ENCODE measurements at places on chromosomes 1 and 21.
A peak's percentile ranks its signal among the peaks of the same experiment; 100 is the strongest.

GRCh38 chr1:192959657-192960186 lies 99.4 kb downstream of the UCHL5 start:
- no peak for DNase-seq

GRCh38 chr1:109397581-109398342 lies at the start of gene SORT1:
SORT1 (minus strand) TSS chr1:109397918; CDS start chr1:109397892, 26 bp downstream.
- DNase-seq: peak; percentile 70

DNA sequence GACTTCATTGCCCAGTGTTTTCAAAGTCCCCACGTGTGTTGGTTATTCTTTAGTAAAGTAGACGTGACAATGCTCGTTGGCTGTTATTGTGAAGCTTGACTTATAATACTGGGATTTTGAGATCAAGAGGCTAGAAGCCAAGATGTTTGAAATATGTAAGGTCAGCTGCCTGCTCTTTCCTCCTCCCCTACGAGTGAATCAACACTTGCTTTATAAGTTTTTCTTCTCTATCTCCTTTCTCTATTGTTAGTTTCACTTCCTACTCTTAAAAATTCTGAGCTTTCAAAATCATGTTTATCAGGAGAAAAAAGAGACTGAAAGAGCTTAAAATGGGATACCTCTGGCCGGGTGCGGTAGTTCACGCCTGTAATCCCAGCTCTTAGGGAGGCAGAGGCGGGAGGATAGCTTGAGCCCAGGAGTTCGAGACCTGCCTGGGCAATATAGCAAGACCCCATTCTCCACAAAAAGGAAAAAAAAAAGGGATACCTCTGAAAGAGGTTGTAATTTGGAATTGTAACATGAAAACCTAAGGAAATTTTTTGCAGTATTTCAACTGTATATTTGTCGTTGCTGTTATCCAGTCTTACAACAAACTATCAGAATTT lies 72.0 kb downstream of the EPB41 start:
- DNase-seq: no peak

DNA sequence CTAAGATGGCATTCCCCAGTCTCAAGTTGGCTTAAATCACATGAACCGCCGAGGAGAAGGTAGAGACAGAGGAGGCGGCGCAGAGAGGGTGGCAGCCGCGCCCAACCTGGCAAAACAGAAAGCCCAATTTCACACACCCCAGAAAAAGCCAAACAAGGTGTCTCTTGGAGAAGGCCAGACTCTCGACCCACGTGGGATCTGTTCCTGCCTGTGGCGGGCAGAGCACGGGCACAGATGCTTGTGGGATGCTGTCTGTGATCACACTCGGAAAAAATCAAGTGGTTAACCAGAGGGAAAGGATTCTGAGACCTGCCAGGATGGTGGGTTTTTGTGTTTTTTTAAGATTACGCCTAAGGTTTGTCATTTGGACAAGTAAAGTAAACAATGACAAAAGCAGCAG lies 80.7 kb downstream of the MRPL37 start:
- DNase-seq: no peak

GRCh38 chr1:96533820-96534219 lies 187.8 kb upstream of the PTBP2 start:
- DNase-seq: no peak

GRCh38 chr21:29875873-29876272 lies 63.9 kb downstream of the GRIK1 start:
- DNase-seq: no peak

DNA sequence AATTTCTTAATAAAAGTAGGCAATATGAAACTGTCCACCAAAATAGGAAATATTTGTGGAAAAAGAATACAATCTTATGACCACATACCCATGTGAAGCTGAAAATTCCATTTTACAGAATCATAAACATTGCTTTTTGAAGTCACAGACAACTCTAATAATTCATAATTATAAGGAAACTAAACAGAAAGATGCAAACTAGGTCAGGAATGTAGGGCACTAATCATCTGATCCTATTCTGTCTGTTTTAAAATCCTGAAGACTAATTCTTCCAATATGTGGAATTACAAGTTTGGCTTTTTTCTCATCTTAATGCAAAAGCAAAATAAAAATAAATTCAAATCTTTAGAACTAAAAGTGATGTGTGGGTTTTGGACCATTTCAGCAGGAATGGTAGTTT lies 528.6 kb downstream of the LTN1 start:
- no peak for DNase-seq

- no peak for DNase-seq
Observed at GRCh38 chr1:158179301-158180041, 1.2 kb upstream of the CD1D start.

- DNase-seq: no peak
Observed at GRCh38 chr1:215005078-215005477, 77.5 kb upstream of the KCNK2 start.

- DNase-seq: no peak
Observed at GRCh38 chr1:25113731-25114130, 118.6 kb downstream of the SYF2 start.

GRCh38 chr1:14262637-14263036 lies 335.8 kb upstream of the KAZN start:
- no peak for DNase-seq

DNA sequence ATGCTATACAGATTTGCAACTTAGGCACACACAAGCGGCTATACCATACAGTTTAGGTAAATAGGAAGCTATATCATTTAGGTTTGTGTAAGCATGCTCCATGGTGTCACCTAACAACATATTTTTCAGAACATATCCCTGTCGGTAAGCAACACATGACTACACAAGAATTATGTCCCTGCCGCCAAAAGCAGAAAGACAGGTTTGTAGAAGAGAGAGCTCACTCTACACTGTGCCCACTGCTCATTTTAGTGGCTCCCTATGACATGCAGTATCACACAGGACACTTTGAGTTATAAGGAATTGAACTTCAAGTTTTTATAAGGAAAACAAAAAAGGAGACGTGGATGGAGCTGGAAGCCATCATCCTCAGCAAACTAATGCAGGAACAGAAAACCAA lies 132.5 kb upstream of the KAZN start:
- no peak for DNase-seq

- DNase-seq: no peak
Observed at GRCh38 chr1:66074147-66074546, 281.5 kb downstream of the PDE4B start.

DNA sequence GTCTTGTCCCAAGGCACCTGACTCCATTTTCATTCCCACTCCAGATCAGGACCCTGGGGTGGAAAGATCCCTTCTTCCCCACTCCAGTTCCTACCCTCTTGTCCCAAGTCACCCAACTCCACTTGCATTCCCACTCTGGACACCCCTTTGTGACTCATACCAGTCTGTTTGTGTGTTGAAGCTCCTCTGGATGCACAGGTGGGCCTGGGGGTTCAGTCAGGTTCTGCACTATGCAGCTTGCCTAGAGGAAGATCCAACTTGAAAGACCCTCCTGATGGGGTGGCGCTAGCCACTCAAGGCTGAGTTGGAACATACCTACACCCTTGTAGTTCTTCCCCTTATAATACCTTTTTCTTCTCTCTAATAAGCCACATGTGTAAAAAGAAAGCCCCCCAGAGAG lies 9.8 kb upstream of the ANKRD35 start:
- no peak for DNase-seq
